EL (cell line): ENCODE measurements at places on chromosomes 13 and 19.

DNA sequence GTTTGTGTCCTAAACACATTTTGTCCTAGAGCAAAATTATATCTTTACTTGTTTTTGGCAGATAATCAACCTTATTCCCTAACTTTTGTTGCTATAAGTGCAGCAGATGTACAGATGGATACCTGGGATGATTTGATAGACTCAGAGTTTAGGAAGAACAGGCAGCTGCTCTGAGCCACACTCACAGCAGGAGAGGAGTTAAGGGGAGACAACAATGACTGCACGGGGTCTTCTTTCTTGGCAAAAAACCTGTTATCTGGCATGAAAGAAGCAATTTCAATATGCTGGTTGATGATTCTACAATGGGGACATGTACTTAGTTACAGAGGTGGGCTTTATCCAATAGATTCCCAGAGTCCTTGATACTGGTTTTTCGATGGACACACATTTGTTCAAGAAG is 258.9 kb upstream of the PCDH9 start:
- no peak for DNase-seq

GRCh38 chr19:4970558-4971423 is 1.9 kb downstream of the KDM4B start:
- peak; percentile 36 for DNase-seq

DNA sequence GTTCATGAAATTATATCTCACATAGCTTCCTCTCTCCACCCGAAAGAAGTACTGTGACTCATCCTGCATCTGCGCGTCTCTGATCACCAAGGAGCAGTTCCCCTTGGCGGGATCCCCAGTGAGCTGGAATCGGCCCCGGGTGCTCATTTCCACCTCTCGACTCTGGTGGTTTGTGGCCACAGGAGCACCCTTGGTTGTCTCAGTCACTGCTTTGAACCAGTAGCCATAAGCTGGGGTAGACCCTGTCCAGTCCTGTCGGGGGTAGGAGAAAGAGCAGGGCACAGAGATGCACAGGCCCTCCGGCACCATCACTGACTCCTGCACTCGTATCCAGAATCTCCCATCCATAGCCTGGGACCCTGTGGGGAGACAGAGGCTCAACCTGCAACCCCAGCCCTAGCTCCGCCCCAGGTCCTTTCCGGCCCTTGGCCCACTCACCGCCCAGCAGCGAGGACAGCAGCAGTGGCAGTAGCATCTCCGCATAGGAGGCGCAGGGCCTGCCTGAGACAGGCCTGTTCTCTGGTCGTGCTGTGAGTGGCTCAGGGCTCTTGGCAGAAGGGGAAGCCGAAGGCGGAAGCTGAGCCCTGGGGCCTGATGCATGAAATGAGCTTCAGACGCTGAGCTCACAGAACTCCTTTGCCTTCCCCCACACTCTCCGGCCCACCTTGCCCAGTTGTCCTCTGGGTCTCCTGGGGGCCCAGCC is at the start of gene SIGLEC10:
Gene SIGLEC10, minus strand, starts transcription at position 536 of the 703 bp plus-strand sequence. Its CDS starts 61 bp downstream, at position 475.
- DNase-seq, result peak; percentile 28

DNA sequence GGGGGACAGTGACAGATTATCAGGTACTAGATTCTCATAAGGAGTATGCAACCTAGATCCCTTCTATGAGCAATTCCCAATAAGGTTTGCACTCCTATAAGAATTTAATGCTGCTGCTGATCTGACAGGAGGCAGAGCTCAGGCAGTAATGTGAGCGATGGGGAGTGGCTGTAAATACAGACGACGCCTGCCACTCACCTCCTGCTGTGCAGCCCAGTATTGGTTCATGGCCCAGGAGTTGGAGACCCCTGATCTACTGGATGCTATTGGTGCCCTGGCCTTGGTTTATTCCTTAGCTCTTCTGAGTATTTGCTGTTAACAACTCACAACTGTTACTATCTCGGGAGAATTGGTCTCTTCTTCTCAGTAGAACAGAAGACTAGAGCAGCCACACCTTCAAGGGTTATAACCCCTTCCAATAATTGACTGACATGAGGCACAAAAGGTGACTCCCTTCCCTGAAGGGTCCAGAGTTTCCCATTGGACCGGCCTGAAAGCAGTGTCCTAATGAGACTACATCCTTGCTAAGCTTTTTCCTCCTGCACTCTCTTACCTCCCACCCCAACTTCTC is 35.0 kb upstream of the RBM26 start:
- DNase-seq, result no peak

DNA sequence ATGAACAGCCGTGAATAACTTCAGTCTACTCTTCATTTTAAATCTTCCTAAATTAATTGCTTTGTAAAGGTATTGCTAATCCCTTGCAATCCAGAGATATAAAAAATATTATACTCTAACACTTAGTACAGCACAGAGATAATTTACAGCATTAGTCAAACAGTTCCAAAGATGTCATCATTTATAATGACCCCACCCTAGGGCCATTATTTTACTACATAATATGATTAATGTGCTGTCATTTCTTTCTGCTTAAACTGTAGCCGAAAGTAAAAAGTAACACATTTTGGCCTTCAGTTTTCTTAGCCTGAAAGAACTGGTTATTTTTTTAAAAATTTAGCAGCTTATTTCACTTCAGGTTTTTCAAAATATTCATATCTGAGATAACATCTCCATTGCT is 256.3 kb upstream of the RFC3 start:
- DNase-seq, result no peak

DNA sequence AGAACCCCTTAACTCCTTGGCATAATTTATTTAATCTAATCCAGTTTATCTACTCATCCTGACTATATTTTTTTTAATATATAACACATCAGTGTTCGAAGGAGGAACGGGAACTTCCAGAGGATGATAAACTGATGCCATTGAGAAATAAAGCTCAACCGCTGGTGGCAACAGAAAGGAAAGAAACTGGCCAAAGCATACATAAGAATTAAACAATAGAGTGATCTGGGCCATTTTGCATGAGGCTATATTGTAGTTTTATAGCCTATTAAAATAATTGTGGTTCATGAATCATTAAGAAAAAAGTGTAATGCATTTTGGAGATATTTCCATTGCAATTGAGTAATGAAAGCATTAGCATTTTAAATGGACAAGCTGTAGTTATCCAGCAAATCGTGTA is 94.2 kb downstream of the FRY start:
- peak; percentile 70 for DNase-seq

GRCh38 chr13:110418944-110419343 is 111.9 kb downstream of the COL4A2 start:
- no peak for DNase-seq

DNA sequence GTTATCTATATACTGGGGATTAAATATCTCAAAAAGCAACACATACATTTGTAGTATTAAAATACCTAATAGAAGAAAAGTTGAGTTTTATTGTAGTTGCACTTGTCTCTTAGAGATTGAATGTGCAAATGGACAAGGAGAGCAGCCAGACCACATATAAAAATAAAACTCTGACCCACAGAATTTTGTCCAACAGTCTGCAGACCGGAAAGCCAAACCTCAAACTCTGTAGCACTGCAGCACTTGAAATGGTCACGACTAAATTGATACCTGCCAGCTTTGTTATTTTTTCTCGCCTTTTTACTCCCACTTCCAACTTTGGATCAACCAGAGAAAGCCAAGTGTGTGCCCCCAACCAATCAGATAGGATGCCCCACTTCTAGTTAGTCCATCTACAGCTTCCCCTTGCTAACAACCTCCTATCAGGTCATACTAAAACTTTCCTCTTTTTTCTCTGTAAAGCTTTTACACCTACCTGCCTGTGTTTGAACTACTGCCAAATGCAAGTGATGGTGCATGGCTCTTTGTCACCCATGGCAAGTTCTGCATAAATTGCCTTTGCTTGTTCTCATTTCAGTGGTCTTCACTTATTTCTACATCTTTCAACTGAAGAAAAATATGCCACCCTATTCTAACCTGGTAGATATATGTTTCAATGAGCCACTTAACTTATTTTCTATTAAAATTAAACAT is 1250.7 kb upstream of the SPRY2 start:
- DNase-seq, result no peak

DNA sequence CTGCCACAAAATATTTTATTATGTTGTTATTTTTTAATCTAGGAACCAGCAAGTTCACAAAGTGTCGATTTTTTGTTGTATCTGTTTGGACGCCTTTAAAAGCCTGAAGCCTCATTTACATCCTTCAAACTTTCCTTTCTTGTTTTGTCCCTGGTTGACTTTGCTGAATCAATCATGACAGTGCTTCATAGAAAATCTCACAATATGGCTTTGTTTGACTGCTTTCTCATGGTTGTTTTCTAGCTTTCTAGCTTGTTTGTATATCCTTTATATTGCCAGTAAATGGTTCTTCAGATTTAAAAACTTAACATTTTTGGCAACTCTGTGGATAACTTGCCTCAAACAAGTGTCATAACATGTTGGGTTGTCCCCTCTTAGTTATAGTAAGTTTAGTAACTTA is 84.1 kb upstream of the ATXN8OS start:
- no peak for DNase-seq

DNA sequence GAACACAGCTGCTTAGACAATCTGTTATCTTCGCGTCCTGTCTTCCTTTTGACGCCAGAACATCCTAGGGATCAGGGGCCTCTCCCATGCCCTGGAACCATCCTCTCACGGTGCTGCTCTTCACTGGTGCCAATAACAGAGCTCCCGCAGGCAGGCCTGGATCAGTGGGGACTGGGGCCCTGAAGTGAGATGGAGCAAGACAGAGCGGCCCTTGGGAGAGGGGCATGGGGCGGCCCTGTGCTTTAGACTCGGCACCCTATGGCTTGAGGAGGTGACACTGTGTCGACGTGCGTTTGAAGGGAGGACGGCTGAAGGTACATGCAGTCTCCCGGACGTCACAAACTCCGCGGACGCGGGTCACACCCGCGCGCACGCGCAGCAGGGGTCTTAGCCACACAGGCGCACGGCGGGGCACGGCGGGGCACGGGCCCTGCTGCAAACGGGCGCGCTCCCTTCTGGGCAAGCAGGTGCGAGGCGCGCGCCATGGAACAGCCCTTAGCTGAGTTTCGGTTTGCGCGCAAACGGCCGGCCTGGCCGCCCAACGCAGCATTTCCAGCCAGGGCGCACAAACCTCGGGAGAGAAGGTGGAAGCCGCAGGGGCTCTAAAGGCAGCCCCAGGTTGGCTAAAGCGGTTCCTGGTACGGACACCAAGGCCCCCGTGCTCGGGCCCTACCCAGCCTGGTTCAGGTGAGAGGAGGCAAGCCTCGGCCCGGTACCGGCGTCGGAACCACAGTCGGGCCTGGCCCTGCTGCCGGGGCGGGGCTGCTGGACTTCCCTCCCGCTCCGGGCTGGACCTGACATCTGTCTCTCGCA is 16.5 kb upstream of the RNF17 start:
- DNase-seq, result peak; percentile 8

DNA sequence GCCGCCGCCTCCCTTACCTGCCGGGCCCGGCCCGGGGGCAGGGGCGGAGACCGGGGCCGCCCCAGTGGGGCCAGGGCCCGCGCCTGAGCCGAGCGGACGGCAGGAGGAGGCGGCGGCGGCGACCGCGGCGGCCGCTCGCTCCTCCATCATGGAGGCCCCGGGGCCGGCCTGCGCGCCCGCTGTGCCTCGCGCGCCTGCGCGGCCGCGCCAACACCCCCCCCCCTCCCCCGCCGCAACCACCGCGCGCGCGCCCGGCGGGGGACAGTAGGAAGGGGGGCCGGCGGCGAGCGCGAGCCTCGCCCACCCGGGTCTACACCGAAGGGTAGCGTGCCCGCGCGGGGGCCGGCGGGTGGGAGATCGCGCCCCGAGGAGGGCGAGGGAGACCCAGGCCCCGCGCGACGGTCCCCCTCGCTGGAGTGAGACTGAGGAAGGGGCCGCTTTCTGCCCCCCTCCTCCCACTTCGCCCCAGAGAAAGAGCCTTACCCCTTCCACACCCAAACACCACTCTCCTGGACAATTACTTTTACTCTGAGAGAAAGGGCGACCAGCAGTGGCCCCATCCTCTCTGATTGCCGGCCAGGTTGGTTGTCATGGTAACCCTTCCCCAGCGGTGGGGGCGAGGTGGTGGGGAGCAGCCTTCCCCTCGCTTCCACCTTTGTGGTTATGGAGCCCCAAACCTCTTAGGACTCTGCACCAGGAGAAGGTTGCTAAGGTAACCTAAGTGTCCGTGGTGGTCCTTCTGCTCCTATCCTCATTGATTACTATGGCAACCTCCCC is at the start of gene STRN4:
Gene STRN4, minus strand, starts transcription at position 170 of the 777 bp plus-strand sequence. Its CDS starts 20 bp downstream, at position 150.
- DNase-seq, result peak; percentile 53

GRCh38 chr19:1888385-1888784 is 3.1 kb upstream of the ABHD17A start:
- no peak for DNase-seq

DNA sequence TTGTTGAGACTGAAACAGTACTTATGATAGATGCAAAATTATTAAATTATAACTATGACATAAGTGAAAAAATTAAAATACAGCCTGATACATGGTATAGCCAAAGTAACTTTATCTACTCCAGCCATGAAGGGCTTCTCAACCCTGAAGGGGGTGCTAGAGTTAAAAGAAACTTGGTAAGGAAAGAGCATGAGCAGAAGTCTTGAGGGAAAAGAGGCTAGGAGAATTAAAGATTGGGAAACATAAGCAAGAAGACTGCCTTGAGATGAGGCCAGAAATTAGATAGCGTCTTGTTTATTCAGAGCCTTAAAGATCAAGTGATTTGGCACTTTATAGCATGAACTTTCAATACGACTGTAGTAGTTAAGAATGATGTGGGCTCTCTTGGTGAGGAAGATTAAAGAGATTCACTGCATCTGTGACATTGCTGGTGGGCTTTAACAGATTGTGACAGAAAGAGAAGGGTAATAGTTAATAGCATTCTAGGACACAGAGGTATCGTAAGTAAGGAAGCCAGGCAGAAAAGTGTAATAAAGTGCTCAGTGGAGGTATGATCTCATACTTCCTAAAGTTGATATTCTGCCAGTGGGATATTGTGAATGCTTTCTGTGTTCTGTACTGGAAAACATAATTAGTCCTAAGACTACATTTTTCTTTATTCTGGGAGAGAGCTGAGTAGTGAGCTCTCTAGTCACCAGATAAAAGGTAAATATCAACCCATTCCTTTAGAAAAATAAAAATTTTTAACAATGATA is 385.4 kb upstream of the PRR20A start:
- DNase-seq, result no peak

DNA sequence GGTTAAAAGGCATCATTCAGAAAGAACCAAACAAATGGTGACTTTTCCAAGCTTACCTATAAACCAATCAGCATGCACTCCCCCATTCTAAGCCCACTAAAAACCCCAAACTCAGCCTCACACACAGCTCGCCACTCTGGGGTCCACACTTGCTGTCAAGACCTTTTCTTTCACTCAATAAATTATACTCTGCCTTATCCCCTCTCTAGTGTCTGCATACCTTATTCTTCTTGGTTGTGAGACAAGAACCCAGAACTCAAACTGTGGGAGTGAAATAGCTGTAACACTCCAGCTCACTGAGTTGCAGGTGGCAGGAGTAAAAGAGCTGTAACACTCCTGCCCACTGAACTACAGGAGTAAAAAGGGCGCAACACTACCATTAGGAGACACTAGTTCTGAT is 559.0 kb downstream of the TBC1D4 start:
- DNase-seq, result no peak

GRCh38 chr19:19214159-19214490 is 2.4 kb downstream of the NCAN start:
- DNase-seq, result no peak

GRCh38 chr19:1526979-1527649 is 3.2 kb downstream of the PLK5 start:
- no peak for DNase-seq

GRCh38 chr19:18496980-18497256 is 25.0 kb downstream of the ELL start:
- DNase-seq, result no peak

GRCh38 chr13:50299546-50300249 is 284.5 kb downstream of the KCNRG start:
- DNase-seq, result peak; percentile 19

- DNase-seq, result no peak
Measured at GRCh38 chr19:18306888-18307260, 16.0 kb downstream of the LSM4 start.

GRCh38 chr13:77492982-77493381 is 42.5 kb upstream of the SCEL start:
- DNase-seq, result no peak
